ENCODE measurements at places on chromosomes 13 and 19.

- peak; percentile 23 for DNase-seq
Measured at GRCh38 chr13:109840201-109840892, 54.0 kb upstream of the IRS2 start.

- peak; percentile 49 for DNase-seq
Measured at GRCh38 chr19:50486823-50487515, 10.3 kb upstream of the GARIN5A start.

DNA sequence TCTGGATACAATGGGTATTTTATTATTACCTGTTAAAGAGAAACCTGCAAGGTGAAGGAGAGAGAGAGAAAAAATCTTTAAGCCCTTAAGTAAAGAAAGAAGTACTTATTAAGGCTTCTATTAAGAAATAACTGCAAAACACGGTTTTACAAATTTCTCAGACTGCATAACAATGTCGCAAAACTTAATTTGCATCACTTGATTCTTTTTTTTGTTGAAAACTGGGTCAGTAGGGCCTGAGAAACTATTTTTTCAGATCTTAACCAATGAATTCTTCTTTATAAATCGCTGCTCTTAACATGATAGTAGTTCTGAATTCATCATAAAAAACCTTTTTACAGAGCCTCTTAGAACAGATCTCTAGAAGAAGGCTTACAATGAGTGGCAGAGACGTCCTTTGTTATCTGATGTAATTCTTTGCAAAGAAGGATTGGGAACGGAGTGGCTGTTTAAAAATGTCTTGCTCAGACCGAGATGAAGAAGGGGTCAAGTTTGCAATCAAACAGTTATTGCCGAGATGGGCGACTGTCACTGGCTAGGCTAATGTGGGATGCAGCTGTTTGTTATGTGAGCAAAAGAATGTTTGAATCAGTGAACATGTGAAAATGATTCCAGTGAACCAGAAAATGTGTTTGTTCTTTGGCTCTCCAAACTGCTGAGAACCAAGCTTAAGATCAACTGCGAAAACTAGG is 76.3 kb downstream of the ZNF536 start:
- DNase-seq, result no peak

DNA sequence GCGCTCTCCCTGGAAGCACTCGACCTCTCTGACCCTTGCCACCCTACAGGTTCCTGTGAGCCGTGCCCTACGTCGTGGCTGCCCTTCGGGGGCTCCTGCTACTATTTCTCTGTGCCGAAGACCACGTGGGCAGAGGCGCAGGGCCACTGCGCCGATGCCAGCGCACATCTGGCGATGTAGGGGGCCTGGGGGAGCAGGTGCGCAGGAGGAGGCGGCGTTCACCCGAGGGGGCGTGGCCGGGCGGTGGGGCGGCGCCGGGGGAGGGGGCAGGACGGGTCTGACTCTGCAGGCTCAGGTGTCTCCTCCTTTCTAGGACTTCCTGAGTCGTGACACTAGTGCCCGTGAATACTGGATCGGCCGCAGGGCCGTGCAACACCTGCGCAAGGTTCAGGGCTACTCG is 26.4 kb downstream of the CLEC4M start:
- DNase-seq, result no peak

GRCh38 chr13:34224877-34225276 is 406.9 kb downstream of the RFC3 start:
- no peak for DNase-seq

- DNase-seq, result no peak
Measured at GRCh38 chr19:51354103-51354741, 12.0 kb downstream of the ETFB start.

- DNase-seq, result no peak
Measured at GRCh38 chr19:18697680-18698079, 14.2 kb downstream of the CRTC1 start.

DNA sequence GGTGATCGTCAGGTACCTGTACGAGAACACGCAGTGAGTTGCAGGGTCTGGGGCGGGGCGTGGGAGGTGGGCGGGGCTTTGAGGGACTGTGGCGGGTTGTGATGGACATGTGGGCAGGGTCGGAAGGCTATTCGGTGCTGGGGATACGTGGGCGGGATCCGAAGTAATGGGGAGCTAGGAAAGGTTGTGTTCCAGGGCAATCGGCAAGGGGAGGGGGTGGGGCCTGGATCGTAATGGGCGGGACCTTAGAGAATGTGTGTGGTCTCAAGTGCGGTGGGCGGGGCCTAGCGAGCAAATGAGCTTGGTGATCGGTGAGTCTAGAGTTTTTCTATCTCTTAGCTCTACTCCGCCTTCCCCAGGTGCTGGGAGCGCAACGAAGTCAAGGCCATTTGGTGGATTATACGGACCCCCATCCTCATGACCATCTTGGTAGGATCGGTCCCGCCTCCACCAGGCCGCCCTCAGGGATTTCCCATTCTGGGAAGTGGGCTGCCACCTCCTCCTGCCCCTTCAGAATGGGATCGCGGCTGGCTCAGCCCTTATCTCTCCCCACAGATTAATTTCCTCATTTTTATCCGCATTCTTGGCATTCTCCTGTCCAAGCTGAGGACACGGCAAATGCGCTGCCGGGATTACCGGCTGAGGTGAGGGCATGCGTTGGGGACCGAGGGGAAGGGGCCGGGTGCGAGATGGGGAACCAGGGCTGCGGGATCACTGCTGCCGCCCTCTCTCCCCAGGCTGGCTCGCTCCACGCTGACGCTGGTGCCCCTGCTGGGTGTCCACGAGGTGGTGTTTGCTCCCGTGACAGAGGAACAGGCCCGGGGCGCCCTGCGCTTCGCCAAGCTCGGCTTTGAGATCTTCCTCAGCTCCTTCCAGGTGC is 9.6 kb downstream of the GIPR start:
- DNase-seq, result peak; percentile 80

DNA sequence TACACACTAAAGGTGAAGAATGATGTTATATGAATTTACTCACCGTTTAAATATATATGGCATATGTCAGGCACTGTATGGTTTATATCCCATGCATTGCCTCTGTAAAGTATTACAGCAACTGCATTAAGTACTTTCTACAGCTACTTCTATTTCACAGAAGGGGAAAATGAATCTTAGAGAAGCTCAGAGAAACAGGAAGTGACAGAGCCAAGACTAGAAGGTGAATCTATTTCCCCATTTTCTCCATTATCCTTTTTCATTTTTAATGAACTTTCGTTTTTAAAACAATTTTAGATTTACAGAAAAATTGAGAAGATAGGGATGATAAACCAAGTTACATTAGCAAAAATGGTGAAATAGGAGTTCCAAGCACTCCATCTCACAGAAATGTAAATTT is 863.3 kb downstream of the UQCRFS1 start:
- no peak for DNase-seq

DNA sequence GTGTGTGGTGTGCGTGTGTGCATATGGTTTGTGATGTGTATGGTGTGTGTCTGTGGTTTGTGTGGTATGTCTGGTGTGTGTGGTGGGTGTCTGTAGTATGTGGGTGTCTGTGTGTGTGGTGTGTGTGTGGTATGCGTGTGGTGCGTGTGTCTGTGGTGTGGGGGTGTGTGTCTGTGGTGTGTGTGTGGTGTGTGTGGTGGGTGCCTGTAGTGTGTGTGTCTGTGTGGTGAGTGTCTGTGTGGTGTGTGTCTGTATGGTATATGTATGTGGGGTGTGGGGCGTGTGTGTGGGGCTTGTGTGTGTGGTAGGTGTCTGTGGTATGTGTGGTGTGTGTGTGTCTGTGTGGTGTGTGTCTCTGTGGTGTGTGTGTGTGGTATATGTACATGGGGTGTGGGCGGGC is 300.7 kb downstream of the TEX29 start:
- DNase-seq, result no peak

GRCh38 chr13:34417896-34418295 is 524.2 kb upstream of the NBEA start:
- DNase-seq, result no peak

DNA sequence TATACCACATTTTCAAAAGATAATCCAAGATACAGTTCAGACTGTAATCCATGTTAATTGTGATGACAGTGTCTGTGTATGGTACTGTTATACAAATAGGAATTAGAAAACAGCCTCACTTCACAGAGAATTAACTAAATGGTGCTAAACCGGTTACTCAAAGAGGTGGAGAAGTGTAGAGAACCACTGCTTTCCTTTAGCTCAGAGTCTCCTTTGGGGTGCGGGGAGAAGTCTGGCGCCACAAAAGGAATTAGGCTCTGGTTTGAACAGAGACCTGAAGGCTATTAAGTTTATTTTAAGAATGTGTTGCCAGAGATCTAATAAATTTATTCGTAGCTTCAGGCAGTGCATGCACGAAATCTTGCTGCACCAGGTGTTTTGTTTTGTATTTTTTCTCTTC is 65.8 kb downstream of the FREM2 start:
- no peak for DNase-seq

DNA sequence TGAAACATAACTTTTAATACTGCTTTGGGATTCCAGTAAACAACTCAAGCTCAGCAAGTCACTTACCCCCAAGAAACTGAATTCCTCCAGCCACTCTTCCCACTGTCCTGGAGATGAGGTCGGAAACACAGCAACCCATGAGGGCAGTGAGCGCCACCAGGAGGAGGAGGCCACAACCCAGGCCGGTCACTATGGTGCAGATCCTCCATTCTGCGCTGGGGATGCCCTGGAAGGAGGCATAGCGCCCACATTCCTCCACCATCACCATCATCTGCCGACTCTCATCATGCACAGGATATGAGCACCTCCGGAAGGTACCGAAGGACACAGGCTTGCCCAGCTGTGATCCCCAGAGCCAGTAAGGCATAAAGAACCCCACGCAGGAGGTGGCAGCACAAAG is 2.2 kb downstream of the LHFPL6 start:
- DNase-seq, result no peak
